ENCODE measurements at places on chromosomes 1 and 21.
A peak's percentile ranks its signal among the peaks of the same experiment; 100 is the strongest.

DNA sequence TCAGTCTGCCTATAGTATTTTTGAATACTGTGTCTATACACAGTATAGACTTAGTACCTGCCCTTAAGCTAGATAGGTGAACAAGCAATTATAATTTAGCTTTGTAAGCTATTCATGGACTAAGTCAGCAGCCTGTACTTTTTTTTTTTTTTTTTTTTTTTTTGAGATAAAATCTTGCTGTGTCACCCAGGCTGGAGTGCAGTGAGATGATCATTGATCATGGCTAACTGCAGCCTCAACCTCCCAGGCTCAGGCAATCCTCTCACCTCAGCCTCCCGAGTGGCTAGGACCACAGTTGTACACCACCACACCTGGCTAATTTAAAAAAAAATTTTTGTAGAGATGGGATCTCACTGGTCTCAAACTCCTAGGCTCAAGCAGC is 17.3 kb downstream of the ITSN1 start:
- H3K27me3 ChIP-seq = no peaks in the 10 kb centered on the region
- H3K4me1 ChIP-seq = peaks cover 19% of the 10 kb centered on the region

DNA sequence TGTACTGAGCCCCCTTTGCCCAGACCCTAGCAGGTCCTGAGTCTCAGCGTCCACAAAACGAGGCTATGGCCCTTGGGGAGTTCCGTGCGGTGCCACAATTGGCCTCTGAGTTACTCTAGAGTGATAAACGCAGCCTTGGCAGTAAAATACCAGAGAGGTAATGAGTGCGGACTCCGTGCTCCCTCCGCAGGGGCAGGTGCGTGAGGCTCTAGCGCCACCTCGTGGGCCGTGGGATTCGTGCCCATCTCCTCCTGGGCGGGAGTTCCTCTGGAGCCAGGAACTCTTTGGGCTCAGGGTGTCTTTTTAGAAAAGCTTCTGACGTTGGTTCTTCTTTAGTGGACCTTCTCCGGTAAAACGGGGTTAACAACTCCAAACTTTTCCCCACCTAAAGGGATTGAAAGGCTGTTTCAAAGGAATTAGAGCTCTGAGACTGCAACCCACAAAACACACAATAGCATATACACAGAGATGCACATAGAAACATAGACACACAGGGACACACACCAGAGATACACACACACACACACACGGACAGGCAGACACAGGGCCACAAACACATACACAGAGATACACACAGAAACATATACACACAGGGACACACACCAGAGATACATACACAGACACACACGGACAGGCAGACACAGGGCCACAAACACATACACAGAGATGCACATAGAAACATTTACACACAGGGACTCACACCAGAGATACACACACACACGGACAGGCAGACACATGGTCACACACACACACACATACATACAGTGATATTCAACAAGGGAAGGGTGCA is 99.4 kb downstream of the KCNJ15 start:
- peak; percentile 87 for DNase-seq
- H3K27ac ChIP-seq = no peak overlapping the region
- H3K36me3 ChIP-seq = no peaks in the 10 kb centered on the region
- no peak overlapping the region for H3K4me3 ChIP-seq
- H3K27me3 ChIP-seq = peaks cover 30% of the 10 kb centered on the region

DNA sequence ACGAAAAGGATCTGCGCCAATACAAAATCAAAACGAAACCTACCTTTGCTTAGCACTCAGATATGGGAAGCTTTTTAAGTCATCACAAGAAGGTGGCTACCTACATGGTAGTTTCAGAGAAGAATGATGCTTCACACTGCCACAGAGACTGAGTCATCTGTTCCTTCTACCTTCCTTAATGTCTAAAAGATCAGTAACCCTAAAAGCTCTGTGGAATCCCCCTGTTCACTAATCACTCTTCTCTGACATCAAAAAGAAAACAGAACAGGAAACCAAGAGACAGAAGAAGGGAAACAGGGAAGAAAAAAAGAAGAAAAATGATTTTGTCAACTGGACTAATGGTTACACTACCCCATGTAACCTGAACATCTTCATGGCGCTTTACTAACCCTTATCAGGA is 177.2 kb downstream of the SMYD3 start:
- H3K36me3 ChIP-seq = peaks cover 6% of the 10 kb centered on the region
- peaks cover 4% of the 10 kb centered on the region for H3K4me1 ChIP-seq
- H3K27me3 ChIP-seq = no peaks in the 10 kb centered on the region
- no peak overlapping the region for H3K27ac ChIP-seq
- DNase-seq = no peak
- no peak overlapping the region for H3K4me3 ChIP-seq

DNA sequence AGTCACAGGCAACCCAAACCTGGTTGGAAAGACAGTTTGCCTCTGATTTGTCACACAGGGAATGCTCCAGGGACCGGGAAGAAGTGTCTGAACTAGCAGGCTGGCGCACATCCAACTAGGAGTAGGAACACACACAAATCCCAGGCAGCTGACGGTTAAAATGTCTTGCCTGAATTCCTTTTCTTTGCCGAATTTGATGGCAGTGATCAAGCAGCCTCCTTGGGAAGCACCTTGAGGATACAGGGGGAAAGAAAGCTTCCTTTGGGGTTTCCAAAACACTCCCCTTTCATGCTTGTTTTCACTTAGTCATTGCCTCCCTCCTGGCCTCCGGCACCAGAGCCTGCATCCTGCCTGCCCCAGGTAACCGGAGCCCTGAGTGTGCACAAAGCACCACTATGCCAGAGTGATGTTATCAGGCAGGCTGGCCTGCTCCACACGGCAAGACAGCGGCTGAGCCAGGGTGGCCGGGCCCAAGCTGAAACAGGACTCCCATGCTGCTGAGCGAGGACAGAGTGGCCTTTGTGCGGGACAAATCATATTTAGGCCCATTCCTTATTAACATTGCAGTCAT is 193.8 kb downstream of the LMX1A start:
- no peaks in the 10 kb centered on the region for H3K36me3 ChIP-seq
- DNase-seq = no peak
- no peak overlapping the region for H3K4me3 ChIP-seq
- peaks cover 33% of the 10 kb centered on the region for H3K27me3 ChIP-seq

- no peak for DNase-seq
- H3K4me1 ChIP-seq = peaks cover 30% of the 10 kb centered on the region
- peak overlapping the region; percentile 82 for H3K27ac ChIP-seq
- H3K4me3 ChIP-seq = peak overlapping the region; percentile 92
- H3K27me3 ChIP-seq = no peaks in the 10 kb centered on the region
- H3K36me3 ChIP-seq = no peaks in the 10 kb centered on the region
These were observed 1.4 kb downstream of the MAGI3 start for GRCh38 chr1:113391649-113392271.

DNA sequence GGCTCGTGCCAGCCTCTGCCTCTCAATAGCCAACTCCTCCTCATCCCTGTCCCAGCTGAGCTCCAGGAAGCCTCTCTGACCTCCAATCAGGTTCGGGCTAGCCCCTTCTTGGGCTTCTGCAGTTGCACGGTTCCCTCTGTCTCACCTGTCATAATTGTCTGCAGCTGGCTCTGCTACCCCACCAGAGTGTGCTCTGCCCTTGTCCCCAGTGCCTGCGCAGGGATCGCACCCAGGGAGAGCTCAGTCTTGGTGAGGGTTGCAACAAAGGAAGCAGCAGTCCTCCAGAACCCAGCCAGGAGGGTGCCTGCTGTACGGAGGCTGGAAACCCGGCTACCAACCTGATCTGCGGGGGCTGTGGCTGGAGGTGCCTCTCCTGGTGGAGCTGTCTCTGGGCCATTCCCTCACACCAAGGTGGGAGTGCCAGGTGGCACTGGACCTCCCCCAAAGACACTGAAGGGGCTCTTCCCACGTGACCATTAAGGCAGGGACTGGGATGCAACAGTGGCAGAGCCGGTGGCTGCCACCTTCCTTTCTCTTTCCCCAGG is 63.5 kb upstream of the DMRTB1 start:
- no peak overlapping the region for H3K4me3 ChIP-seq
- peaks cover 13% of the 10 kb centered on the region for H3K27me3 ChIP-seq
- no peaks in the 10 kb centered on the region for H3K36me3 ChIP-seq

DNA sequence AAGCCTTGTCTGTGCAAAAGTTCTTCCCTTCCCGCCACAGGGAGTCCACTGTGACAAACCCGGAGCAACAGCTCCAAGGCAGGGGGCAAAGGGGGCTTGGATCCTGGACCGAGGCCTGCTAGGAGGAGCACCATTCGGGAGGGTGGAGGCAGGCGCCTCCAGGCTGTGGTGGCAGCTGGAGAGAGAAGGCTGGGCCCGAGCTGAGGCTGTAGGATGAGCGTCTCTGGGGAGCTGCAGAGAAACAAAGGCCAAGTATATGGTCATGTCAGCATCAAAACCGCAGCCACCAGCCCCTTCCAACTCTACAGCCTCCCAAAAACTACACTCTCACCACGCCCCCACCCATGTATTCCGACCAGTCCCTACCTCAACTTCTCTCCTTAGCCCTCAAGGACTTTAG is 579 bp downstream of the SH3BP5L start:
- peak overlapping the region; percentile 97 for H3K27ac ChIP-seq
- peaks cover 41% of the 10 kb centered on the region for H3K4me1 ChIP-seq
- peak overlapping the region; percentile 96 for H3K4me3 ChIP-seq
- no peaks in the 10 kb centered on the region for H3K27me3 ChIP-seq
- peaks cover 12% of the 10 kb centered on the region for H3K36me3 ChIP-seq

- H3K27ac ChIP-seq = no peak overlapping the region
- H3K4me3 ChIP-seq = no peak overlapping the region
- no peak for DNase-seq
These were observed 603.9 kb downstream of the AMY1C start for GRCh38 chr1:104353580-104353979.

GRCh38 chr1:26130695-26131094 is 19.1 kb downstream of the PDIK1L start:
- peaks cover 22% of the 10 kb centered on the region for H3K4me1 ChIP-seq
- no peak overlapping the region for H3K27ac ChIP-seq
- DNase-seq = no peak
- H3K27me3 ChIP-seq = no peaks in the 10 kb centered on the region

GRCh38 chr1:23910553-23911246 is 2.5 kb downstream of the CNR2 start:
- H3K27ac ChIP-seq = no peak overlapping the region
- DNase-seq = no peak
- no peak overlapping the region for H3K4me3 ChIP-seq
- H3K36me3 ChIP-seq = no peaks in the 10 kb centered on the region
- H3K27me3 ChIP-seq = peaks cover 20% of the 10 kb centered on the region

DNA sequence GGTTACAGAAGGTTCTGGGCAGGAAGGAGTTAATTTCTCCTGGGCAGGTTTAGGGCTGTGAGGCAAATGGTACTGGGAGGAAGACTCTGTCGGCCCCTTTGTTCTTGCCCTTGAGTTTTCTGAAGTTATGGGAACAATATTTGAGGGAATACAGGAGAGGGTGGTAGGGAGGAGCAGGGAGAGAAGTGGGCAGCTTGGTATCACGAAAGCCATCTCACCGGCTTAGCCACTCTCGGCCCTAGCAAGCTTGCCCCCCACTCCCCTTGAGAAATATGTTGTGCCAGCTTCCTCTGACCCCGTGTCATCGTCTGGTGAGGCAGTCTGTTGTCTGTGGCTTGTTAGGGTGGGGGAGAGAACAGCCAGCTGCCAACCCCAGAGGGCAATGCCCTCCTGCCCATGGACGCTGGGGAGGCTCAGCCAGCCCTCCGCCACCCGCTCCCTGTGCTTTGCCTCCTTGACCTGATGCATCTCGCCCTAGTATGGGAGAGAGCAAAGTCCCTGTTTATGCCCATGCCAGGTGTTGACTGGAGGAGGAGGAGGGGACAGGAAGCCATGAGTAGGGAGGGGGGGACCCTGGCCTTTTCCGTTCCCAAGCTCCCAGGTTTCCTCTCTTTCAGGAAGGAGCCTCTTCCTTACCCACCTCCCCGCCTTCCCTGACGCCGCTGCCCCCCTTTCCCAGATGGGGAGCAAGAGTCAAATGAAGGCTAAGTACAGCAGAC is 1.2 kb downstream of the EFNA1 start:
- peaks cover 42% of the 10 kb centered on the region for H3K4me1 ChIP-seq
- no peak for DNase-seq
- peak overlapping the region; percentile 100 for H3K27ac ChIP-seq
- H3K4me3 ChIP-seq = peak overlapping the region; percentile 92
- H3K36me3 ChIP-seq = peaks cover 17% of the 10 kb centered on the region
- H3K27me3 ChIP-seq = peaks cover 48% of the 10 kb centered on the region

DNA sequence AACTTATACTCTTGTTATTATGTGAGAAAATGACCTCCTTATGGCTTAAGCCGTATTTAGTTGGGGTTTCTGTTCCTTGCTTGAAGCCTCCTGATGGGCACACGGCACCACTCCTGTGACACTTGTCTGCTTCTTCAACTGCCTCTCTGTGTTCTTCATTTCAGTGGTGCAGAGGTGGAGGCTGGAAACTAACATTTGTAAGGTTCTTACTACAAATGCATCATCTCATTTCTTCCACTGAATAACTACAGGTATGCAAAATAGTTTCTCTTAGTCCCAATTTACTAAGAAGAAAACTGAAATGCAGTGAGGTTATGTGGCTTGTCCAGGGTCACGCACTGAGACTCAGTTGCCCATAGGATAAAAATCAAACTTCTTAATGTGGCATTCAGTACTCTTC is 23.6 kb upstream of the ZNF362 start:
- no peaks in the 10 kb centered on the region for H3K36me3 ChIP-seq
- peaks cover 12% of the 10 kb centered on the region for H3K27me3 ChIP-seq
- peaks cover 46% of the 10 kb centered on the region for H3K4me1 ChIP-seq
- H3K4me3 ChIP-seq = no peak overlapping the region

DNA sequence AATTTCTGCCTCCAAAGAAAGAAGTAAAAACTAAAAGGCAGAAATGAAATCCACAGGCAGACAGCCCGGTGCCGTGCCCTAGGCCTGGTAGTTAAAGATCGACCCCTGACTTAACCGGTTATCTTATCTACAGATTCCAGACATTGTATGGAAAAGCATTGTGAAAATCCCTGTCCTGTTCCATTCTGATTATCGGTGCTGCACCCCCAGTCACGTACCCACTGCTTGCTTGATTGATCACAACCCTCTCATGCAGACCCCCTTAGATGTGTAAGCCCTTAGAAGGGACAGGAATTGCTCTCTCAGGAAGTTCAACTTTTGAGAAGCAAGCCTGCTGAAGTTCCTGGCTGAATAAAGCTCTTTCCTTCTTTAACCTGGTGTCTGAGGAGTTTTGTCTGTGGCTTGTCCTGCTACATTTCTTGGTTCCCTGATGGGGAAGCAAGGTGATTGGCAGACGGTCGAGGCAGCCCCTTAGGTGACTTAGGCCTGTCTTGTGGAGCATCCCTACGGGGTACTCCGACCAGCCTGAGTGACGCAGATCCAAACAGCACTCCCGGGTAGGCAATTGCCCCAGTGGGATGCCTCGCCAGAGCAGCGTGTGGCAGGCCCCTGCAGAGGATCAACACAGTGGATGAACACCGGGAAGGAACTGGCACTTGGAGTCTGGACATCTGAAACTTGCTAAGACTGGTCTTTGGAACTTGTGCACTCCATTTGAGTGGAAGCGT is 111.2 kb upstream of the PPM1J start:
- no peaks in the 10 kb centered on the region for H3K36me3 ChIP-seq
- H3K27ac ChIP-seq = no peak overlapping the region
- H3K27me3 ChIP-seq = peaks cover 8% of the 10 kb centered on the region
- no peak overlapping the region for H3K4me3 ChIP-seq

- peak; percentile 67 for DNase-seq
- peaks cover 21% of the 10 kb centered on the region for H3K27me3 ChIP-seq
- H3K4me1 ChIP-seq = peaks cover 15% of the 10 kb centered on the region
- H3K4me3 ChIP-seq = no peak overlapping the region
- no peak overlapping the region for H3K27ac ChIP-seq
These were observed 16.5 kb downstream of the SPOCD1 start for GRCh38 chr1:31799196-31799894.

Measured in type B pancreatic cell (in vitro differentiated cells).